COR-L47 (cell line): ENCODE measurements at places on chromosomes 11 and 22.

- DNase-seq, result no peak
Measured at GRCh38 chr11:42841556-42841955, 470.2 kb upstream of the API5 start.

DNA sequence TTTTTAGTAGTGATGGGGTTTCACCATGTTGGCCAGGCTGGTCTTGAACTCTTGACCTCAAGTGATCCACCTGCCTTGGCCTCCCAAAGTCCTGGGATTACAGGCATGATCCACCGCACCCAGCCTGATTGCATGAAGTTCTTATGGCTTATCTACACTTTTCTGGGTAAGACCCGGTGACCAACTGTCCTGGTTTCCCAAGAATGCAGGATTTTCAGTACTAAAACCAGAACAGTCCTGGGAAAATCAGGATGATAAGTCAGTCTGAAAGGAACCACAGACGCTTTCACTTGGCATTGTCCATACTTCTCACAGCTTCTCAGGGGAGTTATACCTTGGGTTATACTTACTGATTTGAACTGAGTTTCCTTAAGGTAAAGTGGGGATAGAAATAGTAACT is 1.4 kb upstream of the BPIFC start:
- DNase-seq, result no peak

GRCh38 chr11:131274233-131274632 is 96.2 kb upstream of the NTM start:
- no peak for DNase-seq

GRCh38 chr11:128476729-128477128 is 110.6 kb downstream of the ETS1 start:
- DNase-seq, result no peak

- DNase-seq, result no peak
Measured at GRCh38 chr11:47507563-47508239, 45.2 kb downstream of the CELF1 start.

- DNase-seq, result no peak
Measured at GRCh38 chr11:92801685-92802084, 167.8 kb upstream of the MTNR1B start.

- peak; percentile 51 for DNase-seq
Measured at GRCh38 chr22:30214703-30215407, 31.7 kb downstream of the LIF start.

DNA sequence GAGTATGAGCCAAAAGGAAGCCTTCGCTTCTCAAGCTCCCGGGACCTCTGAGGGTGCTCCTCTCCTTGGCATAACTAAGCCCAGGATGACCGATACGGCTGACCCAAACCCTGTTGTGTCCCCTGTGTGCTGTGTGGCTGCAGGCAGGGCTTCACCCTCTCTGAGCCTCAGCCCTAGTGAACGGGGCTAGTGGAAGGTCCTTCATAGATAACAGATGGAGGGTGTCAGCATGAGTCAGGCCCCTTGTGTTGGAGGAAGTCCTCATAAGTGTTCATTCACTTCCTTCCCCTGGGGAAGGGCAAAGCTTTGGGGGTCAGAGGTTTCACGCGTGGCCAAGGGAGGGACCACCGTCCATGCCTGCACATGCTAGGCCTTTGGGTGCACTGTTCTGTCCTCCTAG is 21.5 kb downstream of the SHISAL1 start:
- DNase-seq, result no peak

GRCh38 chr22:19703869-19704268 is 10.4 kb upstream of the SEPTIN5 start:
- peak; percentile 31 for DNase-seq

DNA sequence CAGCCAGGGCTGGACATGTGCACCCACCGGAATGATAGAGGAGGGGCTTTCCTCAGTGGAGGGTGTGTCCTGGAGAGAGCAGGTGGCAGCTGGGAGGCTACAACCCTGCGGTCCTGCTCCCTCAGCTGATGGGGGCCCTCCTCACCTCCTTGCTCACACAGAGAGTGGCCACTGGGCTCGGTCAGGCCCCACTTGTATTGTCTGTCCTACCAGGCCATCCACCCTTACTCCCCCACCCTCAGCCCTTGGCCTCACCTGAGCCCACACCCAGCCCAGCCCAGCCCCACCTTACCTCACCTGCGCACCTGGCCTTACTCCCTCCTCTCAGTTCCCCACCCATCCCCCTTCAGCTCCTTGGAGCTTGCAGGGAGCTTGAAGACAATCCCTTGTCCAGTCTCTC is 3.1 kb downstream of the TRPM5 start:
- no peak for DNase-seq

- DNase-seq, result no peak
Measured at GRCh38 chr11:64004590-64004984, 18.3 kb downstream of the OTUB1 start.

- DNase-seq, result no peak
Measured at GRCh38 chr22:48749555-48750227, 1078.0 kb downstream of the BRD1 start.

DNA sequence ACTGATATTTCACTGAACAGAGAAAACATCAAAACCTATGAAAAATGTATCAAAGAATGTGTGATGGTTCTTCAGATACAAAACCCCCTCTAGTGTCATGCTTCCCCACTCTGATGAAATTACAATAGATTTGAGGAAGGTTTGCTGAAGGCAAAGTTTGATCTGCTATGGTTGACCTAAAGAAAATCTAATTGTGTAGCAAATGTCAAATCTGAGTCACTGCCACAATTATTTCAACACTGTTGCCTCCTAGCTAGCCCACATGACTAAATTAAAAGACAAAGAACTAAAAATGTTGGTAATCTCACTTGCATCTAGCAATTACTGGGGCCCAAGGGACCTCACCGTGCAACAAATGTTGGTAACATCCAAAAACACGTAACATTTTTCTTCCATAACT is 728.0 kb downstream of the DLG2 start:
- DNase-seq, result no peak

DNA sequence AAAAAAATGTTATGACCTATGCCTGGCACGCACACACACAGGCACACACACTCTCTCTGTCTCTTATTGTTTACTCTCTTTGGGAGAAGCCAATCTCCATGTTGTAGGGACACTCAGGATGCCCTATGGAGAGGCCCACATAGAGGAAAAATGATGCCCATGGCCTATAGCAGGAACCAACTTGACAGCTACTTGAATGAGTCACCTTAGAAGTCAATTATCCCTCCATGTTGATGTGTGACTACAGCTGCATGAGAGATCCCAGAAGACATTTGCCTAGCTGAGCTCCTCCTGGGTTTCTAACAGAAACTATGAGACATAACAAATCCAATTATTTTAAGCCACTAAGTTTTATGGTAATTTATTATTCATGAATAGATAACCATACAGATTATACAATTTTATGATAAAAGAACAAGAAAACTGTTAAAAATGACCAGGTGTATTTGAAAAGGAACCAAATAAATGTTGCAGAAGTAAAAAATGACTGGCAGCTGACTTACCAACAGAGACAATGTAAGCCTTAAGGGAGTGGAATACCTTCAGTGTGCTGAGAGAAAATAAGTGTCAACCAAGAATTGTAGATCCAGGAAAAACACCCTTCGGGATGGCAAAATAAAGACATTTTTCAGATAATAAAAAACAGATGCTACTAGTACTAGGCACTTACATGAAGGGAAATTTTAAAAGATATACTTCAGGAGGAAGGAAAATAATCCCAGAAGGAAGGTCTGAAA is 403.7 kb upstream of the SYN3 start:
- no peak for DNase-seq

GRCh38 chr11:112377946-112378345 is 117.3 kb upstream of the PLET1 start:
- no peak for DNase-seq

DNA sequence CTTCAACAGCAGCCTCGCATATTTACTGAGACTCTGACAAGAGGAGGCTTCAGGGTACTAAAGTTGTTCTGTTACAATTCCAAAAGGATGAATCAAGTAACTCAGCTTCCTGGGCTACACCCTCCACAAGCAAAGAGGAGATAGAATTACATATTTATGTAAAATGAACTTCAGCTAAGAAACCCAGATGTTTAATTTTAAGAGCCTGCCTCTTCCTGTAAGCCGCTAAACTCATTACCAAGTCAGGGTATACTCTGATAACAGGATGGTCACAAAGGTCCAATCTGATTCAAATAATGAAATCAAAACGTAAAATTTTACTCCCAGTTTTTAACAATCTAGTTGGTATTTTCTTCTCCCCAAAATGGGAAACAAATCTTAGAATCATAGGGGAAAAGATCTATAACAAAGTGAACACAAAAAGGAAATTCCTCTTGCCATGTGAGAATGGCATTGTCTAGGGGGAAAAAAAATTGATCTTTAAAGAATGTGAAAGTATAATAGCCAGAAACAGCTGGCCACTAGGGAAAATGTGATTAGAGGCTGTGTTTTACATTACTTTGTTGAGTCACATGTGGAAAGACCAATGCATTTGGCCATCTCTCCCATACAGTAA is 30.9 kb downstream of the CHEK2 start:
- no peak for DNase-seq

GRCh38 chr22:24066865-24067264 is 55.8 kb downstream of the CABIN1 start:
- no peak for DNase-seq

GRCh38 chr11:19919050-19919561 is 206.5 kb downstream of the NAV2 start:
- no peak for DNase-seq

- no peak for DNase-seq
Measured at GRCh38 chr11:126452241-126453101, 97.0 kb downstream of the ST3GAL4 start.

DNA sequence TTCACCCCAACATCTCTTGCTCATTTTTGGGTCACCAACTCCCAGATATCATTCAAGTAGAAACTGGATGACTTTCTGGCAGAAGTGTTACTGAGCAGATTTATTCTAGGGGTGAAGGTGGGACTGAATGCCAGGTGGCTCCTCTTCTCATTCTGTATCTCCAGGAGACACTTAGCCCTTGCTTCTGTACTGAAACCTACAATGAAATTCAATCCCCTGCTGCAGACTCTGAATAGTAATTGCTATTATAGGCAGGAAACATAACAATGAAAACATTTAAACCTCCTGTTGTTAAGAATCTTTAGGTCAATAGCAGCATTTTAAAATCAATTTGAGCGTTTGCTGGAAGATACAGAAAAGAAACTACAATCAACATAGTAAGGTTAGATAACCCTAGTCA is 879.4 kb upstream of the TENM4 start:
- DNase-seq, result peak; percentile 42
